ENCODE measurements at places on chromosomes 1 and 21.

- DNase-seq: no peak
These were observed 13.2 kb downstream of the SETD4 start for GRCh38 chr21:36047139-36047538.

DNA sequence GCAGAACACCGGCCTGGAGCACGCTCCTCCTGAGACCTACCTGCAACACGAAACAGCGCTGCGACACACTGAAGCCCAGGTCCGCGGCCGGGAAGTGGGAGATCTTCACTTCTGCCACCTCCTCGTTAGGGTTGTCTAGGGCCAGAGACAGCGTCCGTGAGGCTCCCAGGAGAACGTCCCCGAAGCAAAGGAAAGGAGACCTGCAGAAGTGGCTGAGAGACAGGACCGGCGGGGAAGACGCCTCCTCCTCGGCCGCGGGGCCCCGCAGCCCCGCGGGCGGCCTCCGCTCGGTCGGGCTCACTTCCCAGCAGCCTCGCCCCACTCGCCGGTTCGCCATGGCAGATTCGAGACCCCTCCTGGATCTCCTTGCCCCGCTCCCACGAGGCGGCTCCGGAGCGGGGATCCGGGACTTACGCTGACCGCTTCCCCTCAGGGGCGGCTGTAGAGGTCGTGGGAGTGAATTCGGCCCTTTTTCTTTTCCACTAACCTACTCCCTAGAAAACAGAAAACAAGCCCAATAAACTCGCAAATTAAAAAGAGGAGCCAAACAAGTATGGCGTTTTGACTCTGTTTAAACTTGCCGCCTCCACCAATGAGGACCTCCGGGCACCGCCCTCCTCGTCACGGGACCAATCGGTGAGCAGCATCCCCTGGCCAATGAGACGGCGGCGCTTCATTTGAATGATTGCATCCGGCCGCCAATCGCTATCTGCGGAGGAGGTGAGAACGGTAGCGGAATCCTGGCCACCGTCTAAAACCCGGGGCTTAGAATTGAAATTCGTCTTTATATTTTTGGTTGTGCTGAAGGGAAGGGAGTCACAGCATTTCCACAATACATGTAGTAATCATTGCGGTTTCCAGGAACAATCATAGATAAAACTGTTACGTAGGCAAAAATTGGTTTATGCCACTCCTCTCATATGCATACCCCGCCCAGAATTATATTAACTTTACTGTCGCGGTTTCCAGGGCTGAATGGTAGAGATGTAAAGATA, at the start of gene ASPM:
Gene ASPM, minus strand, starts transcription at position 569 of the 995 bp plus-strand sequence. Its CDS starts 232 bp downstream, at position 337.
- peak; percentile 96 for DNase-seq

GRCh38 chr1:1079408-1080121, 5.5 kb upstream of the RNF223 start:
- peak; percentile 96 for DNase-seq

- no peak for DNase-seq
These were observed 46.4 kb downstream of the COL6A1 start for GRCh38 chr21:46027851-46028493.

DNA sequence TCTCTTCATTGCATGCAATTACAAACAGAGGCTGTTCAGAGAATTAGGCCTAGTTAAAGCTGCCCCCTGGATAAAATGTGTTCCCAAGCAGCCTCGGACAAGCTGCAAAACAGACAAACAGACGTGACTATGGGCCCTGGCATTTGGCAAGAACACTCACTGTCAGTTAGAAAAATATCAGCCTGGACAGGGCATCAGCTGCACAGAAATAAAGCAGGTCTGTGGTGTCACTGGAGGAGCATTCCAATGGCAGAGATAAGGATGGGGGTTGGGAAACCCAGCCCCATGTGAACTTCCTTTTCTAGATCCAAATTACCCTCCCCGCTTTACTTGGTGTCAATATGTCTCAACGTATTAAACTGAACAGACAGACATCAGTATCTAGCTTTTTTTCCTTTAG, 177.1 kb downstream of the GPATCH2 start:
- no peak for DNase-seq

- DNase-seq: no peak
These were observed 864.0 kb downstream of the PLA2G4A start for GRCh38 chr1:187692799-187693198.

GRCh38 chr1:119308130-119308700, 60.4 kb upstream of the HAO2 start:
- no peak for DNase-seq

GRCh38 chr1:198845851-198846250, 207.0 kb downstream of the PTPRC start:
- peak; percentile 24 for DNase-seq

- peak; percentile 74 for DNase-seq
These were observed 2.2 kb downstream of the NEK7 start for GRCh38 chr1:198158735-198159589.

DNA sequence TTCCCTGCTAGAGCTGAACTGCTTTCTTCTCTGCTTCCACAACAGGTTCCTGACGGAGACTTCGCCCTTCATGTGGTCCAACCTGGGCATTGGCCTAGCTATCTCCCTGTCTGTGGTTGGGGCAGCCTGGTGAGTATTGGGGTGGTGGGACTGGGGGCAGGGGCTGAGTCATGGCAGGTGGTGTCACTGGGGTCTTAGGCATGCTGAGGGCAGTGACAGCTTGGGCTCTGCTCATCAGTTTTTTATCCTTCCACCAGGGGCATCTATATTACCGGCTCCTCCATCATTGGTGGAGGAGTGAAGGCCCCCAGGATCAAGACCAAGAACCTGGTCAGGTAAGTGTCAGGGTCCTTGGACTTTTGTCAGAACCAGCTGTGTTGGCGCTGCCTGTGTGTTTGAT, 1.3 kb downstream of the ATP6V0B start:
- no peak for DNase-seq

GRCh38 chr1:110673805-110674336, 869 bp downstream of the KCNA3 start:
- no peak for DNase-seq

- peak; percentile 31 for DNase-seq
These were observed 101.3 kb upstream of the ACTL8 start for GRCh38 chr1:17653728-17654351.
